ENCODE measurements at places on chromosomes 3 and 15. TPM values are rescaled to one million over a fixed set of nuclear protein-coding genes. Genes with fewer than 3 reads are reported as not detected.
A peak's percentile ranks its signal among the peaks of the same experiment; 100 is the strongest.

The RMDN3 gene
- total RNA-seq = 36.4 TPM

The AADACL2 gene
- 59.1 TPM for total RNA-seq

The IGSF11 gene
- total RNA-seq = 1.1 TPM

The ARL14 gene
- 0.49 TPM for total RNA-seq

The FBXL22 gene
- 1.2 TPM for total RNA-seq

The TEX55 gene
- not detected for total RNA-seq

The CFAP100 gene
- not detected for total RNA-seq

The CCDC71 gene
- total RNA-seq = 28.0 TPM

The CCR8 gene
- not detected for total RNA-seq

The CTDSPL gene
- total RNA-seq = 97.5 TPM

DNA sequence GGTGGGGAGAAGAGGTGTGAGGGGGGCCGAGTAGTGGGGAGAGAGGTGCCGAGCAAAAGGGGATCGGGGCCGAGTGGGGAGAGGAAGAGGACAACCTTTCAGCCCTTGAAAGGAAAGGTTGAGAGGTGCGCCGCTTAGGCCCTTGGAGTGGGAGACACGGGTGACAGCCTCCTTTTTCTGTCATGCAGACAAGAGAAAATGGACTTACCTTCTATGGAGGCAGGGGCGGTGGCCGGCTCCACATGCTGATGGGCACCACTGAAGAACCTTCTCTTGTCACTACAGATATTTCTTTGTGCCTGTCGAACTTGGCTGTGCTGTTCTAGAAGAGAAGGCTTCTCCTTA lies 421 bp downstream of the KLHL18 start:
- DNase-seq = no peak

DNA sequence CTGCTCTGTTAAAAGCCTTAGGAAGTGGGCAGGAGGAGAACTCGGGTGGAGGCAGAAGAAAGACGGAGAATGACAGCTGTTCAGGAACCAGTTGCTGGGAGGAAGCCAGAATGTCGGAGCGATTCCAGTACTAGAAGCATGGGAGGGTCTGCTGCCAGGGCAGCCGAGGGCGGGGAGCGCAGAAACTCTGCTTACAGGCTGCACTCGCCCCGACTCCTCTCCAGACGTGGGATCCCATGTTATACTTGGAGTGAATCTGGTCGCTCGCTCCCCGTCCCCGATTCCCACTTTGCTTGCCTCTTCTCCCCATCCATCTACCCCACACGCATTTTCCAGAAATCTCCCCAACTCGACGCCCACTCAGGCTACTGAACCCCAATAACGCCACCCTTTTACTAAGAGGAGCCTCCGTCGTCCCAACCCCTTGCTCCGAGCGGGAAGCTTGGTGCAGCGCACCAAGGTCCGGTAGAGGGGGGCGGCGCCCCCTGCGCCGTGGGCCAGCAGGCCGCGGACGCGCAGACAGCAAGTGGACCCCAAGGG lies 665 bp downstream of the GATM start:
- DNase-seq = peak; percentile 38

GRCh38 chr3:179723617-179724016 lies 70.8 kb downstream of the USP13 start:
- DNase-seq = no peak

- DNase-seq = no peak
These were observed 15.9 kb upstream of the UMPS start for GRCh38 chr3:124714223-124714853.

- no peak for DNase-seq
These were observed 216.8 kb downstream of the VGLL3 start for GRCh38 chr3:86774082-86774691.

DNA sequence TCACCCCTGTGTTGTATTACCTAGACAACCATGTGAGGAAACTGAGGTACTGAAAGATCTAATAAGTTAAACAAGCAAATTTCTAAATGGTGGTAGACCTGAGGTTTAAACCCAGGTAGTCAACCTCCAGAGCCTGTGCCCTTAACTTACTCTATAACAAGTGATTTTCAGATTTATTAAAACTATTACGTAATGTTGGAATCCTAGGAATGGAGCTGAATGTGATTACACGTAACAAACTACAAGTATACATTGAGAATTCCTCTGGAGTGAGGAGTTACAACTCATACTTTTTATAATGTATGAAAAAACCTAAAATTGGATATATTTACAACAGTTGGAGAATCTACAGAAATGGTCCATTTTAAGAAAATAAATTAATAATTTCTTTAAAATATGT lies 18.0 kb downstream of the FAM98B start:
- no peak for DNase-seq

GRCh38 chr3:140103166-140103565 lies 168.2 kb downstream of the CLSTN2 start:
- DNase-seq = no peak

DNA sequence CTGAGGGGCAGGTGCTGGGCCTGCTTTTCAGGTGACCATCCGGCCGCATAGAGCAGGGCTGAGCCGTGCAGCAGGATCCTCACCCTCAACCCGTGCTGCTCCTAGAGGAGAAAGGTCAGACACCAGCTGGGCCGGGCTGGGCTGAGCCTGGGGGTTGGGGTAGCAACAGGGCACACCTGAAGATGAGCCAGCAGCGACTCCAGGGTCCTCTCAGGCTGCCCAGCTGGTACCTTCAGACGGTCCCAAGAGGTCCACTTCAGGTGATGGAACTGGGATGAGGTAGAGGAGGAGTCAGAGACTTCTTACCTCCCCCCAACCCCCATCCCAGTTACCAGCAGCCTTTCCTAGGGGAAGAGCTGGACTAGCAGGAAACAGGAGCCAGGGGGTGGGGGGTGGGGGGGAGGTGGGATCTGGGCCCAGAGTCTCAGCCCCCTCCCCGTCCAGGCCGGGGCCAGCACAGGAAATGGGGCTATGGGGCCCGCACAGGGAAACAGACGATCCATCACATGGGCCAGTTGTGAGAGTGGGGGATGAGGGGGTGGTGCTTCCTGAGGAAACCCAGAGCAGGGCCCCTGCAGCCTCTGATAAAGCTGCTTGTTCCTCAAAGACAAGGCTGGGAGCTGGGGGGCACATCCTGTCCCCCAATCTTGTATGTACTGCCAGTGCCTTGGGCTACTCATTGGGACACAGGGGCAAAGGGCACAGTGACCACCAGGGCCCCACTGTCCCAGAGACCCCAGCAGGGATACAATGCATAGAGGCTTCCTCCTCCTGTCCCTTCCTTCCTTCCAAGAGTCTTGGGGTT lies 3.0 kb downstream of the INKA1 start:
- DNase-seq = no peak

- DNase-seq = no peak
These were observed 28.1 kb downstream of the NKIRAS1 start for GRCh38 chr3:23888617-23889228.

- no peak for DNase-seq
These were observed 560.8 kb downstream of the MCTP2 start for GRCh38 chr15:94792196-94792595.

DNA sequence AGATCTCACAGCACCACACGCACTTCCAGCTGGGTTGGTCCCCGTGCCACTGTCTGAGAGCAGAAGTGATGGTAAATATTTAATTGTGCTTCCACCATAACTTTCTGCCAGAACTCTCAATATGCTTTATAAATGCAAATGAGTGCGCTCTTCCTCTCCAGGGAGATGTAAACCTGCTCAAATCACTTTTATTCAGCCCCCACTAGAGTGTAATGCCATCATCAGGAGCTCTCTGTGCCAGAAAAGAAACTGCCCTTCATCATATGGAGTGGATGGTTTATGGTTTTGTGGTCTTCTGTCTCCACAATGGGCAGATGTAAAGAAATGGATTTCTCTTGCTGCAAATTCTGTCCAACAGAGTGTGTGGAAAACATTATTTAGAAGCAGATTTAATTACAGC lies 127.0 kb downstream of the EPHB1 start:
- DNase-seq = no peak

- no peak for DNase-seq
These were observed 8.4 kb upstream of the HRH1 start for GRCh38 chr3:11145888-11146287.

GRCh38 chr3:63450023-63450422 lies 171.9 kb downstream of the SYNPR start:
- no peak for DNase-seq

DNA sequence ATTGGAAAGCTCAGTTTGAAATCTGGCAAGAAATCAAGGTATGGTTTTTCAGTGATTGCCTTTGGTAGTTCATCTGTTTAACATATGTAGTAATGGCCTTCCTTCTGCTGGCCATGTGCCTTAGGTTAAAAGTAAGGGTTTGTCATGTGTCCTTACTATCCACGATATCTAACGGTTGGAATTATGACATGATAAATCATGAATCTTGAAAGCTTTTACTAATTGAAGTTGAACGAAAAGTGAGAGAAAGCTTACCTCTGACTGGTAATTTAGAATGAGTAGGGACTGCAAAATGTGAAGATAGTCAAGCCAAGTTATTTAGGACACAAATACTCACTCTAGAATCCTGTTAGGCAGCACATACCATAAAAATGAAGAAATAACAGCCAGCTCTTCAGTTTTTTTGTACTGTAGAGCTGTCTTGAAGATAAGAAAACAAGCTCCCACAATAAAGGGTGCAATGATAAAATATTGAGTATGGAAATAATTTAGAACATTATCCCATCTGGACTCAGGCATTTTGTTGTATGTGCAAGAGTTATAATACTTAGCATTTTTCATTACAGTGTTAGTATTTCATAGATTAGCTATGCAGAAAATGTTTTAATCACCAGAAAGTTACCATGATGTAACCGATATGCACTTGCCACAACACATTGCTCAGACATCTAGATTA lies 303.4 kb downstream of the ZNF385D start:
- no peak for DNase-seq
